Daoy (cell line): ENCODE measurements at places on chromosomes 6 and 20. TPM values are rescaled to one million over a fixed set of nuclear protein-coding genes. Genes with fewer than 3 reads are reported as not detected.

- DNase-seq, result no peak
These were observed 234.4 kb upstream of the MCHR2 start for GRCh38 chr6:100228437-100228833.

The METTL24 gene
- total RNA-seq, result not detected in 2 replicates

GRCh38 chr6:163017801-163018200, 290.0 kb downstream of the PACRG start:
- DNase-seq, result no peak

The TCP11 gene
- 0.06 TPM in 1 of 2 replicates, not detected in the other for total RNA-seq

The COL11A2 gene
- 1.6 and 5.5 TPM in 2 replicates for total RNA-seq

DNA sequence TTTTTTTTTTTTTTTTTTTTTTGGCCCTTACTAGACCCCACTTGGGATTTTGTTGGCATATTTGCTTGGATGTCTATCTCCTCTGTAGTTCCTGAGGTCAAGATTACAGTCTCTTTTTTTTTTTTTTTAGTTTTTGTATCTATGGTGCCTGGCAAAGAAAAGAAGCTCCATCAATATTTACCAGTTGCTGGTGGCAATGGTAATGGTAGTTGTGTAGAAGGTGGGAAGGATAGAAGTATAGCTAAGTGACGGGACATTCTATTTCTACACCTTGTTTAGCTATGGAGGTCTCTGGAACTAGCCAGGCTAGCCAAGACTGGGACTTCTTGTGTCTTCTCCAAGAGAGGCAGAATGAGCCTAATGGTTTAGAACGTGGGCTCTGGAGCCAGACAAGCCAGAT, 42.2 kb upstream of the TNFAIP3 start:
- DNase-seq, result no peak

The FAM83B gene
- total RNA-seq, result 0.33 TPM in 1 of 2 replicates, not detected in the other

DNA sequence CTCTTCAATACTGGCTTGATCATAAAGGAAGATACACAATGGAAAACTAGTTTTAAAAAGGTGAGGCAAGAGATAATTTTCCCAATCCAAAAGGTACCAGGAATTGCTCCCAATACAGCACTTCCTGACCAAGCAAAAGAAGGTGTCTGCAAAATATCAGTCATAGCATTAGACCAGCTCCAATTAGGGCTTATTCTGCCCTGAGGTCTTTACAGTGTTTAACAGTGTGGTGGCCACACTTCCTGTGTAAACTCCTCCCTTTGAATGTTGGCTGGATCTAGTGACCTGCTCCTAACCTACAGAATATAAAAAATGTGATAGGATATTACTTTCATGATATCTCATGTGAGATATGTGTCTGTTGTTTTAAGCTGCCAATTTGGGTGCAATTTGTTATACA, 57.1 kb upstream of the BTN3A2 start:
- no peak for DNase-seq

GRCh38 chr20:62588458-62589149, 53.7 kb upstream of the SLCO4A1 start:
- DNase-seq, result peak; percentile 23

- no peak for DNase-seq
These were observed 37.8 kb downstream of the ZHX3 start for GRCh38 chr20:41279546-41280225.

GRCh38 chr6:143176090-143177021, 115.7 kb downstream of the AIG1 start:
- DNase-seq, result peak; percentile 92

The XKR7 gene
- total RNA-seq, result under 0.01 and 0.12 TPM in 2 replicates

The UNC5CL gene
- total RNA-seq, result 0.11 TPM in 1 of 2 replicates, not detected in the other

The ZKSCAN8 gene
- total RNA-seq, result 11.9 and 16.3 TPM in 2 replicates

The PRDM1 gene
- 0.86 and 2.9 TPM in 2 replicates for total RNA-seq

GRCh38 chr6:44681761-44682160, 294.3 kb downstream of the CDC5L start:
- DNase-seq, result peak; percentile 29

The GID8 gene
- total RNA-seq, result 23.1 and 25.3 TPM in 2 replicates

- DNase-seq, result peak; percentile 89
These were observed 44.5 kb upstream of the LAMA4 start for GRCh38 chr6:112298816-112299281.

The TSPYL1 gene
- total RNA-seq, result 36.9 and 41.2 TPM in 2 replicates

The SCUBE3 gene
- 1.1 and 2.0 TPM in 2 replicates for total RNA-seq

The SF3B5 gene
- 200 TPM in 2 replicates for total RNA-seq

DNA sequence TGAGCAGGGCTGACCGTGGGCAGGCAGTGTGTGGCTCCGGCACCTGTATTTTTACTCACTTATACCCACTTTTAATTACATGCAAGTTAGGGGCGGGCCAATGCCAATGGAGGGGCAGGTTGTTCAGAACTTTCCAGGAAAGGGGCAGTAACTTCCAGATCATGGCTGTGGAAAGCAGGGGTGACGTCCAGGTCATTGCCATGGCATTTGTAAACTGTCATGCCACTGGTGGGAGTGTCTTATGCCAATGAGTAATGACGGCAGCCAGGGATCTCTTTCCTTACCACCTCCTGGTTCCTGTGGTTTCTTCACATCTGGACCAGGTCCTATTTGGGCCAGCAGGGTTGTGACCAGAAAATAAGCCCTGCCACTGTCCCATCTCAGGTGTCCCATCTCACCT, 258.7 kb downstream of the THBS2 start:
- no peak for DNase-seq

DNA sequence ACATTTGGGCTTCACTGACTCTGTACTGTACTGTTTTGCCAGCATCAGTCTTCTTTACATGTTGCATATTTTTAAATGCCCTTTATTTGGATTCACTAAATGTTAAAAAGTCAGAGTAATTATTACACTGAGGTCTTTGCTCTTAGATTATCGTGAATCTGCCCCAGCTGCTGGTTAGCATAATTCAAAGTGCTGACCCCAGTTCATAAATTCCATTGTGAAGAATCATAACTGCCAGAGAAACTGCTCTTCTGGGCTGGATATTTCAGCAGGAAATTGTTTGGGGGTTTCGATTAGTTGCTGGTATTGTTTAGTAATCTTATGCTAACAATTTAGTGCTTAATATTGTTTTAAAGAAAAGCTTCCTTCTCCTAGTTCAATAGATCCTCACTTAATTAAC, 682.1 kb upstream of the MAP3K7 start:
- DNase-seq, result no peak

The LINC00237 gene
- total RNA-seq, result 4.4 TPM in 1 of 2 replicates, not detected in the other

The TMEM151B gene
- total RNA-seq, result 0.23 and 0.33 TPM in 2 replicates

The PTCHD4 gene
- not detected in 2 replicates for total RNA-seq

- no peak for DNase-seq
These were observed 43.1 kb downstream of the SLX4IP start for GRCh38 chr20:10478205-10478604.

- DNase-seq, result no peak
These were observed 42.3 kb upstream of the COL21A1 start for GRCh38 chr6:56289721-56290120.

GRCh38 chr6:168216117-168216516, 103.5 kb downstream of the DACT2 start:
- DNase-seq, result no peak

DNA sequence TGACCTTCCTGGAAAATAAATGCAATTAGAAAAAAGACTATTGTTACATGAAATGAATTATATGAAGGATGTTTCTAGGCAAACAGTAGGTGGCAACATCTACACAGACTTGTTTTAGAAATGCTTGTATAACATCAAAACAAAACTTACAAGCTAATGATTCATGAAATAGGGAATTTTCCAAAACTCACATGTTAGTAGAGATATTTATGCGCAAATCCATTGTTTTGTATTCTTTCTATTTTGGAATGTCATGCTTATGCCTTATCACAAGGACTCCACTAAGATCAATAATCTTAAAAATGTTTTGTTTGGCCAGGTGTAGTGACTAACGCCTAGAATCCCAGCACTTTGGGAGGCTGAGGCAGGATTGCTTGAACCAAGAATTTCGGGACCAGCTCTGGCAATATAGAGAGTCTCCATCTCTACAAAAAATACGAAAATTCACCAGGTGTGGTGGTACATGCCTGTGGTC, 32.3 kb upstream of the LGSN start:
- no peak for DNase-seq

GRCh38 chr6:147278891-147279290, 74.7 kb downstream of the STXBP5 start:
- no peak for DNase-seq

The CEP162 gene
- 12.1 and 17.4 TPM in 2 replicates for total RNA-seq

DNA sequence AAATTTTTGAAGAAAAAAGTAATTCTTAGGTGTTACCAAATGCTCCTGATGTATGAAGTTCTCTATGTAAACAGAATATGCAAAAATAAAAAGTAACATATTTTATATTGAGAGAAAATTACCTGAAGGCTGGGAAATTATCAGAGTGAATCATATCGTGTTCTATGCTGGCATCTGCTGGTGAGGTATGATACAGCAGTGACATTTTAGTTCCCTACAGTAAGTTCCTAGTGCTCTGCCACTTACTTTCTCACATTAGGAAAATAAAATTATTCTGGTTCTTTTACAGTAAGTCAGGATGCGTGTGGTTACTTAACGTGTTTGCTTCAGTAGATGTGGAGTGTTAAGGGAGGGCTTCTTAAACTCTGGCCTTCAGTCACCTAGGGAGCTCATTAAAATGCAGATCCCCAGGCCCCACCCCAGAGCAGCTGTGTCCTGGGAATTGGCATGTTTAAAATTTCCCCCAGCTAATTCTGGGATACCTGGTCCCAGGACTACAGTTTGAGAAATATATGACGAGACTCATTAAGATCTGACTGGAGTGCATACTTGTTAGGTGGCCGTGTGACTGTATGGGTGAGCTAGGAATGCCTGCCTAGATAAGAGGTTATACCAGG, 3.2 kb downstream of the ACTR5 start:
- peak; percentile 9 for DNase-seq

- no peak for DNase-seq
These were observed 16.7 kb downstream of the ZDHHC14 start for GRCh38 chr6:157397660-157398059.

DNA sequence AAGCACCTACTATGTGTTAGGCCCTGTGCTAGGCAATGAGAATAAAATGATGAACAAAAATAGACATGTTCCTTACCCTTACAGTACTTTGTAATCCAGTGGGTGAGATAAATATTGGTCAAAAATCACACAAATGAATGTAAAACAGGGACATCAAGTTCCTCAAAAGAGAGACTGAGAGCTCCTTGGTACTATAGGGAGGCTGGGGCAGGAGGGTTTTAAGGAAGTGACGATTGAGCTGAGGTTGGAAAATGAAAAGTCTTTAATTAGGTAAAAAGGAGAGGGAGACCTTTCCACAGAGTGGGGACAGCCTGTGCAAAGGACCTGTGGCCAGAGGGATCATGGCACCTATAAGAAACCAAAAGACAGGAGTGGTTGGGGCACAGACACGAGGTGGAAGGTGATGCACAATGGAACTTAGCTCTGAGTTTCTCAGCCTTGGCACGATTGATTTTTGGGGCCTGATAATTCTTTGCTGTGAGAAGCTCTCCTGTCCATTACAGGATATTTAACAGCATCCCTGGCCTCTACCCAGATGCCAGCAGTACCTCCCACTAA, 140.3 kb downstream of the CEP57L1 start:
- DNase-seq, result no peak

The ACAT2 gene
- 95.4 and 110 TPM in 2 replicates for total RNA-seq

DNA sequence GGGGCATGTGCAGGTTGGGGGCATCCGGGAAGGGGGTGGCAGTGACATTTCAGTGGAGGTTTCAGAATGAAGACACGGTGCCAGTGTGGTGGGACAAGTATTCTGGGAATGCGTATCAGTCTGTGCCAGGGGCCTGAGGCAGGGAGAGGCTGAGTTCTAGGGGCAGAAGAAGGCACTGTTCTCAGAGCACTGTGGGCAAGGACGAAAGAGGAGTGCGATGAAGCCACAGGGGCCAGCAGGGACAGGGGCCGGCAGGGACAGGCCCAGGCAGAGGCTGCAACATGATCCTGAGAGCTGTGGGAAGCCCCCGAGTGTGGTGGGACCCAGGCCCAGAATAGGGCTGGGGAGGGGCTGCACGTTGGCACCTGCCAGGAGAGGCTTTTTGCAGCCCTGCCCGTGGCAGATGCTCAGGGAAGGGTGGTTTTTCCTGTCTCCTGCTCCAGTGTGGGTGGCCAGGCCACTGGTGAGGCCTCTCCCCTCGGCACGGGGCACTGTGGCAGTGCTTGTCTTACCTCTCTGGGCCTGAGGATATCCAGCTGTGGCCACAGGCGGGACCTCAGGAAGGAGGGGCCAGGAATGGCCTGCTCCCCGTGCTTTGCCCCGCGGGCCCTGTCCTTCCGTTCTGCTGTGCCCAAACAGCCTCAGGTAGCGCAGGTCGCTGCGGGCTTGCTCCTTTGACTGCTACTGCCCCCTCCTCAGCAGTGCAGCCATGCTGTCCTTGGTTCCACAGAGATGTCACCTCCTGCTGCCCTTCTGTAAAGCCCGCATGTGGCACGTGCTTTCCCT, 10.0 kb downstream of the ENTPD6 start:
- no peak for DNase-seq

GRCh38 chr6:11975353-11975977, 36.6 kb upstream of the HIVEP1 start:
- DNase-seq, result no peak

- no peak for DNase-seq
These were observed 12.7 kb downstream of the EDEM2 start for GRCh38 chr20:35134472-35134871.

The CYP39A1 gene
- 2.9 and 5.1 TPM in 2 replicates for total RNA-seq

The TP53TG5 gene
- not detected in 2 replicates for total RNA-seq

GRCh38 chr6:18562726-18563125, 175.6 kb downstream of the RNF144B start:
- no peak for DNase-seq

GRCh38 chr20:42020316-42020715, 402.1 kb upstream of the CHD6 start:
- DNase-seq, result no peak

GRCh38 chr6:139028215-139028657, 309 bp upstream of the ABRACL start:
- DNase-seq, result no peak

DNA sequence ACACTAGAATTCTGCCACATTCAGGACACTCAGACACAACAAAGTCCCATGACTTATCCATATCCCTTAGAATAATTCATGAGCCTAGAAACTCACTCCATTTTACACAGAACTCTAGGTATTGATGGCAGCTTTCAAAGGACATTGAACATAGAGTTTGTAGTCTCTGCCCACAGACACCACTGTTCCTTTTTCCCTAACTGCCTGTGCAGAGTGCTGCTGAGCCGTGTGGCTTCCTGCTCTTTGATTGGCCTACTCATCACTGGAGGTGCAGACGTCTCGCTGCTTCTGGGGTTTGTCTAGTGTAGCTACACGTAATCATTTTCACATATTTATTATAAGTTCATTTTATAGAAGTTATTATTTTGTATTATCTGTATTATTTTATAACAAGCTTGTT, 407.6 kb downstream of the PREX1 start:
- no peak for DNase-seq
